Left lobe of liver (tissue), 2 donors: ENCODE measurements at places on chromosomes 16 and 17.

GRCh38 chr17:41549596-41550039, 21.5 kb upstream of the KRT19 start:
- DNase-seq = no peak

DNA sequence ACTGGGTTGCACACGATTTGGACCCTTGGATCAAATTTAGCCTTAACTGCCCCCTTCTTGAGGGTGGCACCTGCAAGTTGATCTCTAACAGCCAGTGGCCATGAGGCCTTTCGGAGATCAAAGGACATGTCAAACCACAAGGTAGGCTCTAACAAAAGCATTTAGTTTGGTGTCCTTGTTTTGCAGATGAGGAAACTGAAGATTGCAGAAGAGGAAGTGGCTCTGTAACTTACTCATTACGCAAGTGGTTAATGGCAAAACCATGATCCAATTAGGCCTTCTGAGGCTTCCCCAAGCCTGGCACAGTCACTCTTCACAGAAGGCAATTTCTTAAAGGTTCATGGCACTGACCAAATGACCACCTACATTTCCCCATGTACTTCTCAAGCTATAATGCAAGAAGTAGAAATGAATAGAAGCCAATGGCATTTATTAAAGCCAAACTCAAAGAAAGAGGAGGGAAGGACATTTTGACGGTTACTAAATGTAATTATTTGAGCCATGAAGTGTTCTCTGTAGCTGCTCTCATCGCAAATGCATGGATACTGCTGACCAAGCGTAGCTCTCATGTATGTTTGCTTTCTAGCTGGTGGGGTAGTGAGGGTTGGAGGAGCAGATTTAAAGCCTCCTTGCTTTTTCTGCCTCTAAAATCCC, 32.8 kb upstream of the ABCC12 start:
- no peak for DNase-seq

DNA sequence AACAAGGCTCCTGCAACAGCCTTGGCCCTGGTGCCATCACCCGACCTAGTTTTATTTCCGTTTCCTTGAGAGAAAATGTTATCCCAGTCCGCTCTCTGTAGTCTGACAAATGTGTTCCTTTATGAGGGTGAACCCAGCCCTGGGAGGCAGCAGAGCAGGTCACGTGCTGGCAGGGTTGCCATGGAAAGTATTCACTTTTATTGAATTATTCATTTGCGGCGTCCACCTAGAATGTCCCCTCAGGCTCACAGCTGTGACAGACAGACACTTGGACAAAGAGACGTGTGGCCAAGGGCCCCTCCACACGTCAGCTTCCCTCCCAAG, 90.0 kb downstream of the WSCD1 start:
- DNase-seq = no peak

GRCh38 chr17:56130631-56131030, 22.6 kb upstream of the ANKFN1 start:
- DNase-seq = no peak

GRCh38 chr16:2512735-2513404, 882 bp upstream of the ATP6V0C start:
- DNase-seq = peak; percentile 59

- no peak for DNase-seq
Measured at GRCh38 chr17:13374203-13375143, 227.3 kb downstream of the HS3ST3A1 start.

DNA sequence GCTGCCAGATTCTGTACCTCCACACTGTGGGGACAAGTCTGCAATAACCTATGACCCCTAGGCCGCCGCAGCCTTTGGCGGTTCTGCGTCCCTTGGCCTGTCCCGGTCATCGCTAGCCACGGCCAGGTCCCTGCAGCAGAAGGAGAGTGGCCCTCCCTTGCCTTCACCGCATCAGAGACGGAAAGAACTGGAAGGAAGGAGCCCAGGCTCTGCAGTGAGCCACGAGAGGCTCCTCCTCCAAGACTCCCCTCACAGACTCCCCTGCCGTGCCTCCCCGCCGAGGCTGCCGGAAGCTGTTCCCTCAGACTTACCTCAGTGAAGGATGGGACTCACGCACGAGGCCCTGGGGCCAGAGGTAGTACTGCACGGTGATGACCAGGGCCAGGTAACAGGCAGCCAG, 11.0 kb downstream of the SLC38A8 start:
- DNase-seq = no peak
